Activated CD4-positive, alpha-beta memory T cell treated with anti-CD3 and anti-CD28 coated beads for 36 hours (primary cell): ENCODE measurements at places on chromosomes 4 and X. TPM values are rescaled to one million over a fixed set of nuclear protein-coding genes. Genes with fewer than 3 reads are reported as not detected.

DNA sequence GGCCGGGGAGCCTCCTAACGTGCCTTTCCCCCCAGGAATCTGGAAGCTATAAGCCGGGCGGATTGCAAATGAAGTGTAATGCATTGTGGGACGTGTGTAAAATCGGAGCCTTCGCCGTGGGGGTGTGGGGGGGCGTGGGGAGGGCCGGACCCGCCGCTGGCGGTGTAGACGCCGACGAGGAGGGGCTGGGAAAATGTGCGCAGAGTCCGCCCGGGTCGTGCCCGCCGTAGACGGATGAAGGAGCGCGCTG, 1.3 kb downstream of the STOX2 start:
- DNase-seq, result no peak
- peaks cover 52% of the 10 kb centered on the region for H3K27me3 ChIP-seq
- H3K4me3 ChIP-seq, result no peak overlapping the region
- H3K36me3 ChIP-seq, result no peaks in the 10 kb centered on the region
- H3K27ac ChIP-seq, result no peak overlapping the region
- H3K4me1 ChIP-seq, result no peaks in the 10 kb centered on the region

DNA sequence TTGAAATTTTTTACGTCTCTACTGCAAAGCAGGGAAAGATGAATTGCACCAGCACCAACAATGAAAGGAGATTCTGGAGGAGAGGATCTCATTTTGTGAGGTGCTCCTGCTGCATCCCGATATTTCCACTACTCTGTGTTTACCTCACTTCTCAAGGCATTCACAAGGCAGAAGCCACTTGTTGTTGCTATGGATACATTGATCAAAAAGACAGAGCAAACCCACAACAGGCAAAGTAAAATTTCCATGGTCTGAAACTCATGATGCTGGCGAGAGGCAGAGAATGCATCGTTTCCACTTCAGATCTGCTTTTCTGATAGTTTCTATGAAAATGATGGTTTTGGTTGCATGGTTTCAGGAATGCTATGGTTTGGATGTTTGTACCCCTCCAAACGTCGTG, 323.3 kb downstream of the ASMT start:
- no peaks in the 10 kb centered on the region for H3K36me3 ChIP-seq
- no peak overlapping the region for H3K4me3 ChIP-seq
- DNase-seq, result no peak
- no peaks in the 10 kb centered on the region for H3K4me1 ChIP-seq
- no peak overlapping the region for H3K27ac ChIP-seq

The HSFX3 gene
- total RNA-seq, result not detected

GRCh38 chrX:134661295-134661694, 3.0 kb upstream of the PLAC1 start:
- H3K36me3 ChIP-seq, result no peaks in the 10 kb centered on the region
- H3K27ac ChIP-seq, result no peak overlapping the region
- H3K4me1 ChIP-seq, result peaks cover 3% of the 10 kb centered on the region
- DNase-seq, result no peak

The CFP gene
- 4.4 TPM for total RNA-seq

The PABPC1L2B gene
- not detected for total RNA-seq

The RLIM gene
- total RNA-seq, result 37.5 TPM

The LPAR4 gene
- total RNA-seq, result not detected

GRCh38 chrX:46739736-46740135, 19.2 kb downstream of the SLC9A7 start:
- H3K27ac ChIP-seq, result no peak overlapping the region
- no peak for DNase-seq
- H3K4me1 ChIP-seq, result no peaks in the 10 kb centered on the region
